ENCODE measurements at places on chromosomes 2 and 18.

DNA sequence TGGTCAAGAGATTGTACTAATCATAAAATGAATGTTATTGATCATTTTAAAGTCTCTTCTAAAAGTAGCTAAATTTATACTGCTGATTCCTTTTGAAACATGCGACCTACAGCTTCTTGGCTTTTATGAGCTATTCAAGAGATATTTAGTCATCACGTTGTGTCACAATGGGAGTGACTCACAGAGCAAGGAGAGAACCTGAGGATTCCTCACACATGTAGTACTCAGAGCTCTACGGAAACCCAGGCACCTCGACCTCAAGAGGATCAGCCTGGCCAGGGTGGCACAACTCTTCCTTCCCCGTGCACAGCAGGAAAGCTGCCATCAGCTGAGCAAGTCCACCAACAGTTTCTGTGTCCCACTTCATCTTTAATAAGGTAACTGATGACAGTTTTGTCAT is at the start of gene DHRS9:
TSS of gene DHRS9 (plus strand) at position 223 of the 400 bp plus-strand sequence. CDS start 12,019 bp downstream, outside the sequence.
- no peak for DNase-seq

DNA sequence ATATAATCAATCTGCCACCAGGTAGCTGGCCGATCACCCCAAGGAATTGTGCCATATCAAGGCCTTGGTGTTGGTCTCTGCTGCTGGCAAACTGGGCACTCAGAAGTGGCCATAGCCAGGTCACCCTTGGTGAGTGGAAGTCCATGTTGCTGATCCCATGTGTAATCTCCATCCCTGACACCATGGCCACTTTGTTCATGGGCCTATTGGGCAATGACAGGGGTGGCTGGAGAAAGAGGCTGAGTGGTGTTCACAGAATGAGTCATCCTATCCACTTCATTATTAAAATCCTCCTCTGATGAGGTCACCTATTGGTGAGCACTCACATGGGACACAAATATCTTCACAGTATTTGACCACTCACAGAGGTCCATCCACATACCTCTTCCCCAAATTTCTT is 26.7 kb upstream of the CD226 start:
- DNase-seq, result no peak

DNA sequence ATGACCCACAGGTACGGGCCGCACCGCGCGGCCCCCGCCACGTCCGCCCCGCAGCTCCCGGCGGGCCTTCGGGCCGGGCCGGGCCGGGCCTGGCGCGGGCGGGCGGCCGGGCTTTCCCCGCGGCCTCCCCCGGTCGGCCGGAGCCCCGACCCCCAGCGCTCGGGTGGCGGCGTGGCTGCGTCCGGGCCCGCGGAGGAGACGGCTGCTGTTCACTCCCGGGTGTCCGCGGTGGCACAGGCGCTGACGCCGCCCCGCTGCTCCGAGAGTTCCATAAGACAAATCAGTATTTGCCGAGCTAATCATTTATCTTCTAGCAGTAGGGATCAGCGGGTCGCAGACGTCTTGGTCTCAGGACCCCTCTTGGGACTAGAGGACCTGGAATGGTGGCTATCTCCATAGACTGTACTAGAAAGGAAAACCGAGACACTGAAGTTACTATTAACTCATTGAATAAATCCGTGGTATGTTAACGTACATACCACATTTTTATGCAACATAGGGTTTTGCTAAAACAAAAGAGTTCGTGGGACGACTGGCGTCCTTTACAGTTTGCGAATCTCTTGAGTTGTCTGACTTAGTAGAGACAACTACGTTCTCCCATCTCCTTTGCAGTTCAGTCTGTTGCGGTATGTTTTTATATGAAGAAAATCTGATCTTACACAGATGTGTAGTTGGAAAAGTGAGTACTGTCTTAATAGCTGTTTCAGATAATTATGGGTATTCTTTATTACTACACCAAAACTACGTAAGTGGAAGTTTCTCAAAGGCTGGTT is 500 bp downstream of the LIMS1 start:
- DNase-seq, result no peak

GRCh38 chr2:218262237-218262600 is 1.4 kb downstream of the GPBAR1 start:
- no peak for DNase-seq

DNA sequence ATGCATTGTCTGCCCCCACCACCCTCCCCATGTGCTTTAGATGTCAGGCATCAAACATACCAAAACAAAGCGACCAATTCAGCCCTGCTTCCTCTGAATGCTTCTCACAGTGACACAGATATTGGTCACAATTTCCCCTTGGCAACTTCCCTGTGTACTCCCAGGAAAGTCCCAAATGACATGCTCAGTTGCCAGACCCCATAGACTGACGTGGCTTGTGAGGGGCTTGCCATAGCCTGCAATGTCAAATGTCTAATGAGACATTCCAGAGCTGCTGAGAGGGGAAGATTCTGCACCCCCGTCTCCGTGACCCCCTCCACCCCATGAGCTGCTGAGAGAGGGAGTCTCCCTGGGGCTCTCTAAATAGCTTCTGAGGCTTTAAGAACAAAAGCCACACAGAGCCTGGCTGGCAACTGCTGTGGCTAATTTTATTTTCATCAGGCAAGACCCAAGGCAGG is 47.3 kb downstream of the RFTN2 start:
- DNase-seq, result no peak

GRCh38 chr18:5451150-5451549 is 92.6 kb downstream of the EPB41L3 start:
- no peak for DNase-seq

DNA sequence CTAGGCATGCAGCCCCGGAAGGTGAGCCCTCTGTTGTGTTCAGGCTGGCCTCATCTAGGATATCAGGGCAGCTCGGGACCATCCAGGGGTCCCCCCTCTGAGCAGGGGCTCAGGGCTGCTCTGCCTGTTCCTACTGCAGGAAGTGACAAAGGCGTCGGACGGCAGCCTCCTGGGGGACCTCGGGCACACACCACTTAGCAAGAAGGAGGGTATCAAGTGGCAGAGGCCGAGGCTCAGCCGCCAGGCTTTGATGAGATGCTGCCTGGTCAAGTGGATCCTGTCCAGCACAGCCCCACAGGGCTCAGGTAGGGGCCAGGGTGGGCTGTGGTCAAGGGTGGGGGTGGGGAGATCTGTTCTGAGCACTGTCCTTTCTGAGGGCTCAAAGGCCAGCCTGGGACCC is 13.1 kb downstream of the KCNIP3 start:
- DNase-seq, result no peak

DNA sequence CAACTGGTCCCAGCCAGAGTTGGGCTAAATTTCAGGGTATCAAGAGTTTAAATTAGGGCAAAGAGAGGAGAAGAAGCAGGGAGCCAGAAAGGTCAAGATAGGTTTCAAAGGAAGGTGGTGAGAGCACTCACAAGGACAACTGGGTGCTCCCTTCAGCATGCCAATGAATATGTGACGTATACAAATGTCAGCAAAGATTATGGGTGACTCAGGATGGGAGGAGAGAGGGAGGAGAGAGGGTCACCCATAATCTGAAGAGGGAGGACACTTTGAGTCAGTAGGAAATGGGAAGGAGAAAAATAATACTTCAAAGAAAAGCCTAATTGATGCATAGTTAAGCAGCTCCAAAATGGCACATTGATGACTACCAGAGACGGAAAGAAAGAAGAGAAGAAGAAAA is 53.1 kb upstream of the ABCA12 start:
- DNase-seq, result no peak

- no peak for DNase-seq
Measured at GRCh38 chr18:23451491-23451890, 1.6 kb upstream of the RIOK3 start.

DNA sequence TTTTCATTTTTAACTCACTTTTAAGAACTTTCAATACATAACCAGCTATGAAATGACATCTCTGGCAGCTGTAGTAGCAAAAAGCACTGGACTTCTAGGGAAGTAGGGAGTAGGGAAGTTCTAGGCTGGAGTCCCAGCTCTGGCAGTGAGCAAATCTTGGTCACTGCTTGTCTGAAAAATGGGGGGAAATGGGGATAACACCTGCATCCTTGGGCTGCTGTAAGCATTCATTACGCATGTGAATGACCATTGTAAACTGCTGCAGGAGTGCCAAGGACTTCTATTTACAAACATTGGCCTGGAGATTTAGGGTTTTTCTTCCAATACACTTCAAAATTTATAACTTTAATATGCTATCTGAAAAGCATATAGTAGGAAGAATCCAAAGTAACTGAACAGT is 972 bp upstream of the MPP4 start:
- DNase-seq, result no peak

DNA sequence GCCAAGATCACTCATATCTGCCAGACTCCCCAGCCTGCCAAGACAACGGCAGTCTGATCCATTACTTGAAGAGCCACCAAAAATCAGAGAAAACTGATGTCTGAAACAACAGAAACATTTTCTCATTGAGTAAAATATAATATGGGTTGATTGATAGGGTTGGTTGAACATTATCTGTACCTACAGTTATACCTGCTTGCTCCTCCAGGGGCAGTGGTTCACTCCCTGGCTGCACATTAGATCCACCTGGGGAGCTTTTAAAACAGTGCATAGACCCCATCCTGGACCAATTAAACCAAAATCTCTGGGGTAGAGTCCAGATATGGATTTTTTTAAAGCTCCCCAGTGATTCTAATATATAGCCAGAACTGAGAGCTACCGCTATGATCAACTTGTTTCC is 43.6 kb upstream of the SLC14A2 start:
- DNase-seq, result no peak

- no peak for DNase-seq
Measured at GRCh38 chr2:174664084-174664759, 66.6 kb upstream of the WIPF1 start.

GRCh38 chr2:98764499-98764898 is 33.6 kb upstream of the MGAT4A start:
- no peak for DNase-seq

DNA sequence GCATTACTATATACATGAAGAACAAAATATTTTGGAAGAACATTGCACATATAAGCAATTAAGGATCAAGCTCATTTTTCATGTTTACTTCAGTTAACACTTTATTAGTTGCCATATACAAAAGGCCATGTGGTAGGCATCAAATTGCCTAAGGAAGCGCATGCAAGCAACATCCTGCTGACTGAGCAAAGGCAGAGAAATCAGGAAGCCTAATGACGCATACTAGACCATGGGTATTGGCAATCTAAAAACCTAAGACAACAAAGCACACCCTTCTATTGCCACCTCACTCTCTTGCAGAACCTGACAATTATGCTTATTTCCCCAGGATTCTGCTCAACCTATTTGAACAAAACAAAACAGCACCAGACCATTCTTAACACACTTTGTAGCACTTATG is 171.9 kb downstream of the STK39 start:
- DNase-seq, result no peak

Measured in natural killer cell (primary cell).